ENCODE measurements at places on chromosomes 16 and 17.

- DNase-seq, result no peak
Observed at GRCh38 chr16:25916037-25916436, 224.3 kb downstream of the HS3ST4 start.

DNA sequence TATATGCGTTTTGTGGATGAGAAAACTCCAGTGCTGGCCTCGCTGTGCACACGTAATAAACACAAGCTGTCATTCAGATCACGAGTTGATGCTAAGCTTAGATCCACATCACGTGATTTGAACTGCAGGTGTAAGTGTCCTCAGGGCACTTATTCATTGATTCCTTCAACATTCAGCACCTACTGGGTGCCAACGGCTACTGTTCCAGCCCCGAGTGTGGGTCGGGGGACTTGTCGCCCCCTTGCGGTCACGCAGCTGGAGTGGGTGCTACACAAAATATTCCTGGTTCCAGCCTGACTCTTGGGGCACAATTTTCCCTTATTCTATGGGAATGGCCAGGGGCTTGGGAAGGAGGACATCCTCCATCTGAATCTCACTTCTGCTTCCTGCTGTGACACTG lies 29.9 kb upstream of the GINS2 start:
- DNase-seq, result no peak

GRCh38 chr17:38336838-38337237 lies 6.9 kb downstream of the GPR179 start:
- DNase-seq, result no peak

DNA sequence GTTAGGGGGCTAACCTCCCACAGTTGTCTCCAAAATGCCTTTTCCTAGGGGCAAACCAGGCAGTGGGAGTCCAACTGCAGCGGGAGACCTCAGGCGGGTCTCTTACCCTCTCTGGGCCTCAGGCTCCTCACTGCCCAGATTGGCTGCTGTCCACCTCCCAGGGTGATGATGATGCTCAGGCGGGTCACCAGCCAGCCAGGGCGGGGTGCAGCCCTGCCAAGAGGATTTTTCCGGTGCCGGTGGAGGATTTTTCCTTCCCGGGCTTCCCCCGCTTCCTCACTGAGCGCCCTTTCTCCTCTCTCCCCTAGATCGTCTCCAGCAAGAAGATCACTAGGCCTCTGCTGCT lies 22.8 kb downstream of the CPNE2 start:
- DNase-seq, result no peak

DNA sequence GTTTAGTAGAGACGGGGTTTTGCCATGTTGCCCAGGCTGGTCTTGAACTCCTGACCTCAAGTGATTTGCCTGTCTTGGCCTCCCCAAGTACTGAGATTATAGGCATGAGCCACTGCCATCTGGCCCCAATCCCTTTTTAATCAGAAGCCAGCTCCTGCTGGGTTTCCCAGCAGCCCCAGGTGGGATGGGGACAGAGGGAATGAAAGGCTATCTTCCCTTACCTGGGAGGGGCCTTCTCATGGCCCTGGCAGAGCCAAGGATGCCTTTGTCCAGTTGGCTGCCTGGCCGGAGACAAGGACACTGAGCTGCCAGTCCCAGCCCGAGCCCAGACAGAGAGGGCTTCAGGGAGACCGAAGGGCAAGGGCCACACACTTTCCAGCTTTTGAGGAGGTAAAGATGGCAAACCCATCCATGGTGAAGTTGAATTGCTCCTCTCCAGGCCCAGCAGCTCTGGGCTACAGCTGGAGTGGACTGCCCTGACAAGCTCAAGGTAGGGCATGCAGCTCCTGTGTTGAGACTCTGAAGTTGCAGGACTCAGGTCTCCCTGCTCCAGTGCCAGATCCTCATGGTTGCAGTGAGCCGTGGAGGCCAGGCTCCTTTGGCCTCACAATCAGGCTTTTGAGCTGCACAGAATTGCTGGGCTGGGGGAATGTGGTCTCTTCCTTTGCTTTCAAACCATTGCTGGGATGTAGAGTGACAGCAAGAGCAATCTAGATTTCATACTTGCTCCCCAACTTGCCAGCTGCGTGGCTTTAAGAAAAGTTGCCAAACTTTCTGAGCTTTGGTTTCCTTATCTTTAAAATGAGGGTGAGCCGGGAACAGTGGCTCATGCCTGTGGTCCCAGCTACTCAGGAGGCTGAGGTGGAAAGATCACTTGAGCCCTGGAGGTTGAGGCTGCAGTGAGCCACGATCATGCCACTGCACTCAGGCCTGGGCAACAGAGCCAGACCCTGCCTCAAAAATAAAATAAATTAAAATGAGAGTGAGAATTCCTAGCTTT lies 44.5 kb upstream of the IL34 start:
- DNase-seq, result no peak

DNA sequence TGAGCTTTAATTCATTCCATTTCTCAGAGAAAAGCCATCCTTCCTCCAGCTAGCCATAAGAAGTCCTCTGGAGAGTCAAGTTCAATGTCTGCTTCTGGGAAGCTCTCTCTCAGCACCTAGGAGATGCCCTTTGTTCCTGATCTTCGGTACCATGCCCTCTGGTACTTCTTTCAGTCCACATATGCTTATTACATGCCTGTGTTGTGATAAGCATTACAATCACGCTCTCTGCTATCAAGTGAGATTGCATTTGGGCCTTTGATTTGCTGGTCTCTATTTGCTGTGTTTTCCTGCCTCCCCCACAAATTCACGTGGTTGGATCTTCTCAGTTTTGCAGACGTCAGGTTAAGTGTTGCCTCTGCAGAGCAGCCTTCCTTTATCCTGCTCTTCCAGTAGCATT lies 178.1 kb downstream of the TOX3 start:
- no peak for DNase-seq

DNA sequence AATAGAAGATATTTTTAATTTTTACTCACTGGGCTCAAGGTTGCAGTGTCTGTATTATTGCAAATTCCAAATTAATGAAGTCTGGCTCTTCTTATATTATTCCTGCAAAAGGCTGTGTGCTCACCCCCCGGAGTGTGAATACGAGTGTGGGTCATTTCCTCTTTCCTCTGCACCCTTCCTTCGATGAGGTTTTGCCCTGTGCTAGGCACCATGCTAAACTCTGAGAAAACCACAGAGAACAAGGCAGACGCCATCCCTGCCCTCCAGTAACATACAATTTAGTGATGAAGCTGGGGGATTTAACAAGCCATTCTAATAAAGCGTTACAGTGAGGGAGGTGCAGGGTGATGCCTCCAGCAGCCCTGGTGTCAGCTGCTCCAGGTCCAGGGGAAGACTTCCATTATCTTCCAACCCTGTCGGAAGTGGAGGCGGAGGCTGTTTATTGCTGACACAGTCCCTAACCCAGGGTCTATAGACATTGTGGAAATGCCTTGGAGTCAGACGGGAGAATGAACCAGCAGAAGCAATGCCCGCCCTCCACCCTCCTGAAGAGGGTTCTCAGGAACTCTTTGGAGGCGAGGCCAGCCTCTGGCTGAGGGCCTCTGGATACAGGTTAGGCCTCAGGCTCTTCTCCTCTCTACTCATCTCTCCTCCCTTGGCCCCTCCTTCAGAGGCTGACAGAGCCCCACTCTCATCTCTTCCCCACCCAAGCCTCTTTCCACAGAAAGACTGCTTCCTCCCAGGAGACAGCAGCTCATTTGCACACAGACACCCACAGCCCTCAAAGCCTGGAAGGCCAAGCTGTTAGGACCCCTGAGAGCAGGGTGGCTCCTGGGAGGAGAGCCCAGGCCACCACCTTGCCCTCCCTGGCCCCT lies 2.0 kb upstream of the ACE start:
- no peak for DNase-seq

GRCh38 chr17:32100971-32101631 lies 41.2 kb upstream of the RHOT1 start:
- no peak for DNase-seq

- DNase-seq, result no peak
Observed at GRCh38 chr17:14919094-14919493, 346.0 kb downstream of the PMP22 start.

GRCh38 chr17:75087182-75087557 lies 584 bp upstream of the SLC16A5 start:
- DNase-seq, result no peak

DNA sequence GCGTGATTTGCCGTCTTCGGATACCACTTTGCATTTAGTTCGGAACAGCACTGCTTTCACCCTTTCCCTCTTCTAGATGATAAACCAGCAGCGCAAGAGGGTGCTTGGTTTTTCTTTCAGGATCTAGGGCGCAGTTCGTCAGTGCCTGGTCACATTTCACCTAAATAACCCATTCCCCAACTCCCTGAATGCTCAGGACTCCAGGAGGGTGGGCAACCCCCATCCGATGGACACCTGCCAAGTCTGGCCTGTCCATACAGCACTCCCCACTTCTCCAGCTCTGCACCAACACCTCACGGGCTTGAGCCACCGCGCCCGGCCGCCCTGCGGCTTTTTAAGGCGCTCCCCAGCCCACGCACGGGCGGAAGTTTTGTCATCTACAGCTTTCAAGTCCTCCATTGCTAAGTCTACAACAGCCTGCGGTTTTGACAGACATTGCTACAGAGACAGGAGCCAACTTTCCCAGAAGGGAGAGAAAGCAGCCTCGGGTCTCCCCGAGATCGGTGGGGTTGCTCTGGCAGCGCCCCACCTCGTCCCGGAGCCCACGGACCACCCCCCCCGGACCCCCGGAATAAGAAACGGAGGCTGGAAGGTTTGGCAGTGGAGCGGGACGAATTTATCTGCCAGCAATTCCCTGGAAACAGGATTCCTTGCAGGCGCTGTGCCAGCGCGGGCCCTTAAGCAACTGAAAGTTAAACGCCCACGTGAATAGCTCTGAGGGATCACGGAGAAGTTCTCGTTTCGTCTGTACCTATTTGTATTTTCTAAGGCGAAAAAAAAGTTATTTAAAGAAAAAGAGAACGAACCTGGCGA lies 38.6 kb upstream of the SLFN13 start:
- peak; percentile 75 for DNase-seq

DNA sequence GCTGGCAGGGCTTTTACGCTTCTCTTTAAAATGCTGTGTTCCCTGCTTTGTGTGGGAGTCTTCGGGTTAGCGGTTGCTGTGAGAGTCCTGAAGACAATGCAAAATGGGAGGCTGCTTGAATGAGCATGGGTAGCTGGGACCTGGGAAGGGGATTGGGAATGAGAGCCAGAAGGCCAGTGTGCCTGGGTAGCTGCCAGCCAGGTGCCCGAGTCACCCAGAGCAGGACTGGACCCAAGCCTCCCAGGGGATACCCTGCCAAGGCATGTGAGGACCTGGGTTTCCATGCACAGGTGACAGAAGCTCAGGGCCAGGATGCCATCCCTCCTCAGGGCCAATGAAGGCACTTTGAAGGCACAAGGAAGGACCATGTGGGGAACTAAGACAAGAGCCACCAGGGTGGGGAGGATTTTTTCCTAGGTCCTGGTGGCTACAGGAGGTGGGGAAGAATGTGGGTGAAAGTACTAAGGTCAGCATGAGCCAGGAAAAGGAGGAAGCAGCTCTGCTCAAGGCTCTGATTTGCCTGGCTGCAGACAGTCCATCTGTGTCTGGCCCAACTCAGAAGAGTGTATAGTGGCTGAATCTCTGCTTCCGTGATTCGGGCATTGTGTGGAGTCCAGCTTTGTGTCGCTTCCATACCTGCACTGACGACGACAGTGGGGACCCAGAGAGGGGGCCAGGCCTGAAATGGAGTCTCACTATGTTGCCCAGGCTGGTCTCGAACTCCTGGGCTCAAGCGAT lies 20.5 kb downstream of the TMEM94 start:
- no peak for DNase-seq

DNA sequence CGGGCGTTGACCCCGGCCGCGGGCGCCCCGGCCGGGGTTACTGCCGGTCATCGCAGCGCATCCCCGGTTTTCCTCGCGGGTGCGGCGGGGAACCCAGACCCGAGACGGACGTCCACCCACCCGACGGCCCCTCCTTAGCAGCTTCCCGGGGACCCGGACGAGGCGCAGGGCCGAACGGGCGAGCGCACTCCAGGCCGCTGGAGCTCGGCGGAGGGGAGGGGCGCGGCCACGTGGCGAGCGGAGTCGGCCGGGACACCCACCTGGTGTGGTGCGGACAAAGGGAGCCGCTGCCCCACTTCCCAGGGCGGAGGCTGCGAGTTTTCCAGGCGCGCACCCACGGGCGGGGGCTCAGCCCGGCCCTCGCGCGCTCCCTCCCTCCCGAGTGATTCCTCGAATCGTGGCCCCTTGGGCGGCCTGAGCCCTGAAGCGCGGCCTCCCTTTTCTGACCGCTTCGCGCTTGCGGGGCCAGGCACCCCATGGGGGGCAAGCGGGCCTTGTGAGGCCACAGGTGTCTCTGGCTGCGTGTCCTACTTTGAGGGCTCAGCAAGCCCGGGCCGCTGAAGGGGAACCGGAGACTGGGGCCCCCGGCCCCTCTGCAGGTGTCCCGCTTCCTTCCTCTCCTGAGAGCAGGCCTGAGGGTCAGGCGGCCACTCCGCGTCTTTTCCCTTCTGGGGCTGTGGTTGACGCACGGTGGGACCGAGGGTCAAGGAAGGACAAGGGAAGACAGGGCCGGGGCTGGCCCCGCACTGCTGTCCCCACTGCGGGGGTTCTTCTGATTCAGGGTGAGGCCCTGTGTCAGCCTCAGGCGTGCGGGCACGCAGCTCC lies 1.1 kb upstream of the FASN start:
- no peak for DNase-seq

- no peak for DNase-seq
Observed at GRCh38 chr17:48301002-48301401, 129.0 kb downstream of the SKAP1 start.

DNA sequence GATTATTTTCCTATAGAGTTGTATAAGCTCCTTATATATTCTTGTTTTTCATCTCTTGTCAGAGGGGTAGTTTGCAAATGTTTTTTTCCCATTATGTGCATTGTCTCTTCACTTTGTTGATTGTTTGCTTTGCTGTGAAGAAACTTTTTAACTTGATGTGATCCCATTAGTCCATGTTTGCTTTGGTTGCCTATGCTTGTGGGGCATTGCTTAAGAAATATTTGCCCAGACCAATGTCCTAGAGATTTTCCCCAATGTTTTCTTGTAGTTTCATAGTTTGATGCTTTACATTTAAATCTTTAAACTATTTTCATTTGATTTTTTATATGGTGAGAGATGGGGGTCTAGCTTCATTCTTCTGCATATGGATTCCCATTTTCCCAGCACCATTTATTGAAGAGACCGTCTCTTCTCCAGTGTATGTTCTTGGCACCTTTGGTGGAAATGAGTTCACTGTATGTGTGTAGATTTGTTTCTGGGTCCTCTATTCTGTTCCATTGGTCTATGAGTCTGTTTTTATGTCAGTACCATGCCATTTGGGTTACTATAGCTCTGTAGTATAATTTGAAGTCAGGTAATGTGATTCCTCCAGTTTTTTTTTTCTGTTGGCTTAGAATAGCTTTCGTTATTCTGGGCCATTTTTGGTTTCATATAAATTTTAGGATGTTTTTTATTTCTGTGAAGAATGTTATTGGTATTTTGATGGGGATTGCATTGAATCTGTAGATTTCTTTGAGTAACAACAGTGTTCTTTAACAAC lies 165.8 kb downstream of the ABCA8 start:
- DNase-seq, result no peak

- peak; percentile 73 for DNase-seq
Observed at GRCh38 chr17:78381601-78382232, 3.3 kb downstream of the PGS1 start.

All from central memory CD4-positive, alpha-beta T cell (primary cell).